Fibroblast of villous mesenchyme (primary cell): ENCODE measurements at places on chromosomes 3 and 15. TPM values are rescaled to one million over a fixed set of nuclear protein-coding genes. Genes with fewer than 3 reads are reported as not detected.

DNA sequence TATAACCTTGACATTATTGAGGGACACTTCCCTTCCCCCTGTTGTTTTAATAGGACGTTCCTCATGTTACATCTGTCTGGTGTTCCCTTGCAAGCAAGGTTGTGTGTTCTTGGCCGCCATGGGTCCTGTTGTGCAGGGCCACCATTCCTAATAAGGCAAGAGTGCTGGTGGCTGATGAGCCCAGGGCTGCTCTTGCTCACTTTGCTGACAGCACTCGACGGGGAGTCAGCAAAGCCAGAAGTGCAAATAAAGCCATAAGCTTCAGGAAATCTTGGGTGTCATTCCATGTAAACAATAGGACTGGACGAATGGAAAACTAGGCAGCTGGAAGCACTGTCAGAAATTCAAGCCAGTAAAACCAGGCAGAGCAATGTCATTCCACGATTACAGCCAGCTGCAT is 75.8 kb downstream of the SQOR start:
- DNase-seq = peak; percentile 33

GRCh38 chr15:62254137-62254934 is 89.3 kb upstream of the C2CD4B start:
- DNase-seq = peak; percentile 50

DNA sequence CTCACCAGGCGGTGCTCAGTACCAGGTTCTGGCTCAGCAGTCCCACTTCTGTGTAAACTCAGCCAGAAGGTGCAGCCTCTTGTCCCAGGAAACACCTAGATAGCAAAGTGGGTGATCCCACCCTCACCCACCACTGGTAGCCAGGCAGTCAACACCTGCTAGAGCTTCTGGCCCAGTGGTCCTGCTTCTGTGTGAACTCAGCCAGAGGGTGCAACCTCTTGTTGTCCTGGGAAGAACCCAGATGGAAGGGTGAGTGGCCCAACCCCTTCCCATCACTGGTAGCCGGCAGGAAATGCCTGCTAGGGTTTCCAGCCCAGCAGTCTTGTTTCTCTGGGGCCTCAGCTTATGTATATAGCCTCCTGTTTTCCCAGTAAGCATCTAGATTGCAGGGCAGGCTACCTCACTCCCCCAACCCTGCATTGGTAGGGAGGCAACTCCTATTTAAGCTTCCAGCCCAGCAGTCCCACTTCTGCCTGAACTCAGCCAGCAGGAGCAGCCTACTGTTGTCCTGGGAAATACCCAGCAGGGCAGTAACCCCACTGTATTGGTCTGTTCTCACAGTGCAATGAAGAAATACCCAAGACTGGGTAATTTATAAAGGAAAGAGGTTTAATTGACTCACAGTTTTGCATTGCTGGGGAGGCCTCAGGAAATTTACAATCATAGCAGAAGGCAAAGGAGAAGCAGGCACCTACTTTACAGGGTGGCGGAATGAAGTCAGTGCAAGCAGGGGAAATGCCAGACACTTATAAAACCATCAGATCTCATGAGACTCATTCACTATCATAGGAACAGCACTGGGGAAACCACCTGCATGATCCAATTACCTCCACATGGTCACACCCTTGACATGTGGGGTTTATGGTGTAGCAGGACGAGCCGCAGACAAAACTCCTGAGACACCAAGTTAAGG is 110.6 kb downstream of the DTWD1 start:
- DNase-seq = no peak

- DNase-seq = no peak
These were observed 84.2 kb upstream of the GOLGA6L4 start for GRCh38 chr15:84151205-84151931.

DNA sequence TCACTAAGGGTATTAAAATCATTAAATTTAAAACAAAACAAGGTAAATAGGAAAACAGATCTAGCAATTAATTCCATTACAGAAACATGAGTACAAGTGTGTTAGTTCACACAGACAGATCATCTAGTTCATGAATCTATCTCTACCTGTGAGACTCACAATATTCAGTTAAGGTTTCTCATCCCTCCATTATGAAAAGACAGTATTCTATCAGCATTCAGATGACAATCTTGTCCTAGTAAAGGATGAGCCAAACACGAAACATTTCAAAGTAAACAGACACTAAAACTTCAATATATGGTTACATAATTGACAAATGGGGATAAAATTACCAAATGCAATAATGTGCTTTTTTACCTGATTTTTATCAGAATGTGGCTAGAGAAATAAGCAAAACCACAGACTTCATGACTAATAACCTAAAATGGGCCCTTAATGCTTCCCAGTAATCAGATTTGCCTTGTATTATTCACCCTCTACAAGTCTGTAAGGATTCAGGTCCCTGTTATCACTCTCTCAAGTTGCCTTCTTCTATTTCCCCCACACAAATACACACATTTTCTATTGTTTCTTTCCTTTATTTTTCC is 126.8 kb downstream of the DLG1 start:
- DNase-seq = peak; percentile 20

GRCh38 chr3:141465221-141465620 is 21.6 kb upstream of the RASA2 start:
- DNase-seq = peak; percentile 37

DNA sequence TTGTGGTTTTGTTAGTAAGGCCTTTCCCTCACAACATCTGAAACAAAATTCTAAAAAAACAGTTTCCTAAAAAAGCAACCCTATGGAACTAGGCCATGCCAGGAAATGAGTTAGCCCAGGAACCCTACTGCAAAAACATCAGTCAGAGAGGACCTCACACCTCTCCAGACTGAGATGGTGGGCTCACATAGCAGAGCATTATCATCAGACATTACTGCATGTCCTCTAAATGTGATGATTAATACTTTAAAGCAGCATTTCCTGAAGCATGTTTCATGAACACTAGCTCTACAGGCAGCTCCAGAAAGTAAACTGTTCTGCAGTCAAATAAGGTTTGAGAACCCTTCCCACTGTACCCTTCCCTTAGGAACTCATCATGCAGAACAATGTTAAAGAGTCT is 232.3 kb upstream of the MRPL3 start:
- DNase-seq = no peak

GRCh38 chr3:166582236-166582635 is 745.0 kb upstream of the BCHE start:
- no peak for DNase-seq

- DNase-seq = no peak
These were observed 14.5 kb upstream of the TOP2B start for GRCh38 chr3:25679166-25679565.

DNA sequence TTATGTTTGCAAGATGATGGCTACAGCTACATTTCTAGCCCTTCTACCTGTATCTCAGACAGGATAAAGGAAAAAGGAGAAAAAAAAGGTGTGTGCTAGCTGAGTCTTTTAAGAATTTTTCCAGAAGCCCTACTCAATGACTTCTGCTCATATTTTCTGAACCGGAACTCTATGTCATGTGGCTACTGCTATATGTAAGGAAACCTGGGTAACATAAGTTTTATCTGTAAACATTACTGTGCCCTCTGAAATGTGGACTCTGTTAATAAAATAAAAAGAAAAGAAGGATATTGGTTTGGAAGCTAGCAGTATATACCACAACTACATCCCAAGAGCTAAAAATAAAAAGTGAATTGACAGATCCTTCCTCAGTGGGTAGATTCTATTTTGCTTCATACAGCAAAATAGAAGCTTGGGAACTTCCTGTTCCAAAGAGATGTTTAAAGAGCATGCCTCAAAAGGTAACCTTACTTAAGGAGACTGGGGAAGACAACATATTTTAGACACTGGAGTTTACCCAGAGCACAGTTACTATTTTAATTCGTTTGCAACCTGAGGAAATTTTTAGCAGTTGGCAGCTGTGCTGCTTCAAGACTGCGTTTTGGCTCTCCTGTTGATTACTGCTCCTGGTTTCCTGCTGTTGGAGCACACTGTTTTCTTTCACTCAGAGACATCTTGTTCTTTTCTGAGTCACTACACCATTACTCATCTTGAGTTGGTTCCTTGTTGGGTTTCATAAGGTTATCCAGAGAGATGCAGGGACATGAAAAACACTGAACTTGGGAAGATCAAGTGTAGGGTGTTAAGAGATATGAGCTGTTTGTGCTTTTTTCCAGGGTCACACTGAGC is 280.7 kb downstream of the NFKBIZ start:
- DNase-seq = peak; percentile 86

DNA sequence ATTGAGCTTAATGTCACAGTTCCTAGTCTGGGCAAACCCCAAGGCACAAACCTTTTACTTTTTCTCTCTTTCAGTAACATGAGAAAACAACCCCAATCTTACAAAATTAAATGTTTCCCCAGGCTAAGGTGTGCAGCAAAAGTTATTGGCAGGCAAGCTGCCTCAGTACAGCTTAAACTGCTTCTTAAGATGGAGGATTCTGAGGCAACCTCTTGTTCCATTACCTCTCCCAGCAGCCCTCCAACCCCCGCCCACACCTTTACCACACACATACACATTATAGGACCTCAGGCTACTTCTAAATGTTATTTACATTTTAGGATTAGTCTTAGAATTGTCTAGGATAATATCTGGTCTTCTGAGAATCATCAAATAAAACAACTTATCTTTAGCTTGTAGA is 22.3 kb upstream of the CBLB start:
- DNase-seq = no peak

- DNase-seq = no peak
These were observed 498.0 kb upstream of the CFAP20DC start for GRCh38 chr3:59547874-59548273.

DNA sequence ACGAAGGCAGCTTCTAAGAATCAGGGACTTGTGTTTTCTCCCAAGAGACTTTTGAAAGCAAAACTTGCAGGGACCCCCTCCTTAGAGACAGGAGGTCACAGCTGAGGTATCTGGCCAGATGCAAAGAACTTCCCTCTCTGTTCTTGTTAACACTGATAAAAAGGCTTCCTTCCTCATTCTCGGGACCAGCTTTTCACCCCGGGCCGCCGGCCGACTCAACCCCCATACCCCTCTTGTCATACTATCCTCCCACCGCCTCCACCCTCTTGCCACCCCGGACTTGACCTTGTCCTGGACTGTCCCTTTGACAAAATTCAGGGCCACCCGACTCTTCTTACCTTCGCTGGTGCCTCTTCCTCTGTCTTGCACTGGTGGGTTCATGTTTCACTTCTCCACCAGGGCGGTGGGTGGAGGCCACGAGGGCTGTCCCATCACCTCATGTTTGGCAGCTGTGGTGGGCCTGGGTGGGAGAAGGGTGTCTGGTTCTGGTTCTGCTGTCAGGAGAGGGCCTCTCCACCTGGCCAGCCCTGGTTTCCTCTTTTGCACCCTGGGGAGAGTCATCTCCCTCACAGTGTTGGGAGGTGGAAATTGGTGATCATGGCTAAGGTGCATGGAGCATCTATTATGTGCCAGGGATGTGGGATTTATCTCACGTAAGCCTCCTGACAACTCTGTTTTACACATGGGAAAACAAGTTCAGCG is 32.5 kb downstream of the BHLHE40 start:
- DNase-seq = no peak

DNA sequence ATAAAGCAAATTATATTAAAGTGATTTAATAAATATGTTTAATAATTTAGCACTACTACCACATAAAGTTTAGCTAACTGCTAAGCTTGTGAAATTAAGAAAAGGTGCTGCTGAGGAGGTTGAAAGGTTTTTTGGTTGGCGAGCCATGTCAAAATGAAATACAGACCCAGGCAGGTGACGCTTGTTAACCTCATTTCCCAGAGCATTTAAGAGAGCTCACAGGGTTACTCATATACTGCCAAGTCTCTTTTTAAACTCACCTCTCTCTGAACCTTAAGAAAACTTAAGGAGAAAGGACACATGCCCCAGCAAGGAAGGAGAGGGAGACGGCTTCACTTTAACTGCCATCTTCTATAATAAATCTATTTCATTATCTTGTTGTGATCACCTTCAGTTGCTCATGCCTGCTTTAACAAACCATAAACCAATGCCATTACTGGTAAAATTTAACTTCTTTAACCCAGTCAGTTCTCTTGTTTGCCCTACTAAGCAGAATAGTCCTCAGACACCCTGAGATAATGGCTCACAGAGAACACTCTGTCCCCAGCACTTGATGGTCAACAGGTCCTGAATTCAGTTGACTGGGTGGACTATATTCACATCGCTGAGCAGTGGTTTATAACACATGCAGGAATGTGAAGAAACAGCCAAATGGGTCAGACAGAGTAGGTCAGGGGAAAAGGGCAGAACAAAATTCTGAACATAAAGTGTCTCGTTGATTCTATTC is 540.1 kb downstream of the UNC13C start:
- DNase-seq = no peak

DNA sequence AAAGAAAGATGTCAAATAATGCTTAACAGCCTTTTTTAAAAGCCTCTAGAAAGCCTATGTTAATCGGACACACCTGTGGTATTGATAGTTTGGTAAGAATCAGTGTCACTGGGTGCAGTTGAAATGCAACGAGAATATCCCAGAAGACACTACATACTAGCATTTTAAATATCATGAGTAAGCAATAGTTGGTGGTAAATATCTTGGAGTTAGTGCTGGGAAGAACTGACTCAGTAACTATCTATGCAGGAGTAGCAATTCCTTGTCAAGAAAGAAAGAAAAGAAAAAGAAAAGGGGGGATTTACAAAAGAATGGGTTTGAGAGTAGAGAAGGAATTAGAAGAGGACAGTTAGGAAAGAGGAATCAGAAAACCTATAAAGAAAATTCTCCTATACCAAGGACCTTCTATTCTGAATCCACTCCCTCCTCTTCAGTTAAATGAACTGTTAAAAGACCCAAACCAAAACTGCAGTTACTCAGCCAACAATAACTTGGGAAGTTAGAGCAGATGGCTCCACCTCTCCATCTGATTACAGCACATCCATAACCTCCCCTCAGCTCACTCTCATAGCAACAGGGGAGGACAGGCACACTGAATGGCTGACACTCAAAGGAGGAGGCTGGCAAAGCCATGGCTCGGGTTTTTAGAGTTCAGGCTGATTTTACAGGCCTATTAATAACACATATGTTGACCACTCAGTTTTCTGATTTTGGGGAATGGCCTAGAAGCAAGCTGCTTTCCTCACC is 207.6 kb upstream of the MDFIC2 start:
- DNase-seq = no peak

GRCh38 chr15:33866101-33866737 is 102.1 kb upstream of the CHRM5 start:
- DNase-seq = peak; percentile 69

DNA sequence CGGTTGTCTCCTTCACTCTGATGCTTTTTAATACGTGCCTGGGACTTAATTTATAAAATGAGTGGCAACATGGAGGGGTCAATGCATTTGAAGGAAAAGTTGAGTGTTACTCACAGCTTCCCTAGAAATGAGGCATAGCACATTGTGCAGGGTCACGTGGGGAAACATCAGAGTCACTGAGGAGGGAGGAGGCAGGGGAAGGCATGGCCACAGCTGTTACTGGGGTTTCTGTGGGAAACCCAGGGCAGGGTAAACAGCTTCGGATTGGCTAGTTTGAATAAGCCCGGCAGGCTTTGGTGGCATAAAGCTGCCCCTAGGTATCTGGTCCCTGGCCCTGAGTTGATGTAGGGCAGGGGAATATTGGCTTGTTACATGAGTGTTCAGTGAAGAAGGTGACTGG is 98.9 kb upstream of the ST8SIA2 start:
- no peak for DNase-seq

- no peak for DNase-seq
These were observed 56.1 kb upstream of the GK5 start for GRCh38 chr3:142281474-142281873.

- no peak for DNase-seq
These were observed 9.5 kb downstream of the ISL2 start for GRCh38 chr15:76345880-76346668.

COL8A1 gene
- 324 and 401 TPM in 2 replicates for total RNA-seq

SOX14 gene
- total RNA-seq = not detected in 2 replicates

CCR9 gene
- total RNA-seq = not detected in 2 replicates

GOLGA6B gene
- total RNA-seq = not detected in 2 replicates

ALPK3 gene
- total RNA-seq = 0.86 and 1.3 TPM in 2 replicates

HGD gene
- total RNA-seq = 0.32 and 0.43 TPM in 2 replicates

IMPG2 gene
- total RNA-seq = 0.32 and 0.43 TPM in 2 replicates

FMN1 gene
- 4.5 and 8.6 TPM in 2 replicates for total RNA-seq
